Breast epithelium (tissue), 4 donors: ENCODE measurements at places on chromosomes 5 and 9. TPM values are rescaled to one million over a fixed set of nuclear protein-coding genes. Genes with fewer than 3 reads are reported as not detected.

DNA sequence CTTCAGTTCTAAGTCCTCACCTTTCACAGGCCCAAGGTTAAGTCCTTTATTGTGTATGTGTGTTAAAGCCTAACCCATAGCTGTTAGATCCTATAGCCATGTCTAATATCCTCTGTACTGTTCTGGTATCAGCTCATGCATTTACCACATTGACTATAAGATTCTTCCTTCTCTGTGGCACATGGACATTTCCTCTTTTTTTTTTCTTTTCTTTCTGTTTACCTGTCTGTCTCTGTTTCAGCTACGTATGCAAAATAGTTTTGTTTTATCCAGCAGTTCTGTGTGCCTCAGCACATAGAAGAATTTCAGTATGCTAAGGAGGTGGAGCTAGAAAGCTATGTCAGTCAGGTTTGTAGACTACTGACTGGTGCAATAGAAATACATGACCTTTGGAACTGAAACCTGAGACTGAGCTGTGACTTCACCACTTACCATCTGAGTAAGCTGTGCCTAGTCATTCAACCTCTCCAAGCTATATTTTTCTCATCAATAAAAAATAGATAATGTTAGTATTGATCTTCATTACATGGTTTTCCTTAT, 155.6 kb upstream of the VLDLR start:
- H3K36me3 ChIP-seq = no peaks in the 10 kb centered on the region
- no peak overlapping the region for H3K4me3 ChIP-seq
- DNase-seq = no peak
- H3K27me3 ChIP-seq = no peaks in the 10 kb centered on the region
- H3K4me1 ChIP-seq = no peaks in the 10 kb centered on the region

- DNase-seq = no peak
- H3K4me3 ChIP-seq = no peak overlapping the region
- H3K27ac ChIP-seq = no peak overlapping the region
- no peaks in the 10 kb centered on the region for H3K4me1 ChIP-seq
Measured at GRCh38 chr5:65984098-65984885, 57.9 kb downstream of the ERBIN start.

- H3K4me1 ChIP-seq = peaks cover 8% of the 10 kb centered on the region
- no peaks in the 10 kb centered on the region for H3K36me3 ChIP-seq
- H3K4me3 ChIP-seq = peak overlapping the region; percentile 62
- no peak overlapping the region for H3K27ac ChIP-seq
Measured at GRCh38 chr9:123998278-123998925, 13.2 kb upstream of the LHX2 start.

- no peaks in the 10 kb centered on the region for H3K36me3 ChIP-seq
- peaks cover 8% of the 10 kb centered on the region for H3K4me1 ChIP-seq
- peak overlapping the region; percentile 78 for H3K4me3 ChIP-seq
- peaks cover 97% of the 10 kb centered on the region for H3K27me3 ChIP-seq
Measured at GRCh38 chr9:37036371-37036775, 2.3 kb upstream of the PAX5 start.

GRCh38 chr5:120152472-120152871, 311.6 kb upstream of the PRR16 start:
- no peak overlapping the region for H3K27ac ChIP-seq
- DNase-seq = no peak
- H3K4me1 ChIP-seq = no peaks in the 10 kb centered on the region
- no peaks in the 10 kb centered on the region for H3K27me3 ChIP-seq
- no peaks in the 10 kb centered on the region for H3K36me3 ChIP-seq

- no peak for DNase-seq
- H3K27me3 ChIP-seq = no peaks in the 10 kb centered on the region
- H3K36me3 ChIP-seq = no peaks in the 10 kb centered on the region
Measured at GRCh38 chr5:4576161-4576748, 563.9 kb upstream of the ADAMTS16 start.

- H3K36me3 ChIP-seq = no peaks in the 10 kb centered on the region
- H3K4me3 ChIP-seq = no peak overlapping the region
- H3K27me3 ChIP-seq = no peaks in the 10 kb centered on the region
- no peak for DNase-seq
- no peaks in the 10 kb centered on the region for H3K4me1 ChIP-seq
Measured at GRCh38 chr9:6355728-6356127, 27.6 kb downstream of the TPD52L3 start.

DNA sequence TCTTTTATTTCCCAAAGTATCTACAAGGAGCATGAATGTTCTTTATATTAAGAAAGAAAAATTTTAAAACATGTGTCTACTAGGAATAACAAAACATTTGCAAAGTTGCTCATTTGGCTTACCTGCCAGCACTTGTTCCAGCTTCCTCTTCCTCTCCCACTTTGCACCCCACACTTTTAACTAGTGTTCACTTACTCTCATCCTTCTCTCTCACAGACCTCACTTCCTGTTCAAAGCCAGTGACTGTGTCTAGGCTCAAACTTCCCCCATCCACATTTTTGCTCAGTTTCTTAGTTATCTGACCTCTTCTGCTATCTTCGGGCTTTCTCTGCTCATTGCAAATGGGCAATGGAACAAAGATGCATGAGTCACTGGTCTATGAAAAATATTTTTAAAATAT, 512.2 kb upstream of the ZNF462 start:
- DNase-seq = no peak
- no peak overlapping the region for H3K27ac ChIP-seq
- no peaks in the 10 kb centered on the region for H3K36me3 ChIP-seq

- H3K36me3 ChIP-seq = no peaks in the 10 kb centered on the region
- no peak for DNase-seq
- no peak overlapping the region for H3K27ac ChIP-seq
- H3K4me3 ChIP-seq = no peak overlapping the region
- H3K27me3 ChIP-seq = no peaks in the 10 kb centered on the region
- H3K4me1 ChIP-seq = no peaks in the 10 kb centered on the region
Measured at GRCh38 chr9:21160178-21160577, 6.3 kb downstream of the IFNA21 start.

DNA sequence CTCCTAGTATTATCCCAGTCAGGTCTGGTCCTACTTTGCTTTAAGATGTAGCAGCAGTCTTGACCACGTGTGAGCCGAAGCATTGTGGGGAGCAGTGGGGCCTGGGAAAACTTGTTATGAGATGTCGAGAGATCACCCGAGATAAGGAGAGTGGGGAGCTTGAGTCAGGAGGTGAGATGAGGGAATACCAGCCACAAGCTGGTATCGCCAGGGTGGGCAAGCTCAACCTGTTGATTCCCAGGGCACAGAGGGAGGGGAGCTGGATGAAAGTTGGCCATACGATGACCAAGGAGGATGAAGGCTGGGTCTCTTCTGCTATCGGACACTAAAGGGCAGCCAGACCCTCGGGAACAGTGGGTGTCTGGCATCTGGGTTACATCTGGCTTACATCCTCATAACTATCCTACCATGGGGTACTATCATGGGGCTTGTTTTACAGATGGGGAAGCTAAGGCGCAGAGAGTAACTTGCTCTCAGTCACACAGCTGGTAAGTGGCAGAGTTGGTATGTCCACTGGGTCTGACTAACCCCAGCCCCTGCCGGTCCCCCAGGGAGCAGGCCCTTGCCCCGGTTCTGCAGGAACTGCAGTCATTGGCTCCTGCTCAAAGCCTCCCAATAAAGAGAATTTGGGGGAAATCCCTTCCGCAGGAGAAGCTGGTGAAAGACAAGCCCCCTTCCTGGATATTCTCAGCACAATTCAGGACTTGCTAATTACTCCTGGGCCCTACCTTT, 13.4 kb upstream of the TIFAB start:
- no peak overlapping the region for H3K4me3 ChIP-seq
- H3K27me3 ChIP-seq = no peaks in the 10 kb centered on the region
- no peak for DNase-seq
- H3K4me1 ChIP-seq = no peaks in the 10 kb centered on the region

DNA sequence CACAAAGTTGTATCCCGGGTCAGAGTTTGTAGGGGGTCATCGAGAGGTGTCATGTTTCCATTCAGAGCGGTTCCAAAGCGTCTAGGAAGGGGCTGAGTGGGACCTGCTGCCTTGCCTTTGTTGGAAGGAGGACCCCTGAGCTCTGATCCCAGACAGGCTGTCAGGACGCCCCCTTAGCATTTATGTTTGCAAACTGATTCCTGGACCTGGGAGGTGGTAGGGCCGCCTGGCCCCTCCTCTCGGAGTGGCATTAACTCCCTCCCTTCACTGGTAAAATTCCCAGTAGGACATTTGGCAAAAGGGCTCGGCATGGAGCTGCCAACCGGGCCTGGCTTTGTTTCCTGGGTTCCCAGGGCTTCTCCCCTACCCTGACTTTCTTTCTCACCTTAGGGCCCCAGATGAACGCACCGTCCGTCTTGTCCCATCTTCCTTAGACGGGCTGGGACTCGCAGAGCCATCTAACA, 2.5 kb downstream of the JADE2 start:
- no peaks in the 10 kb centered on the region for H3K36me3 ChIP-seq
- peak overlapping the region; percentile 92 for H3K4me3 ChIP-seq
- H3K27ac ChIP-seq = peak overlapping the region; percentile 98
- no peaks in the 10 kb centered on the region for H3K27me3 ChIP-seq

GRCh38 chr5:10654566-10654965, 90.7 kb downstream of the ANKRD33B start:
- H3K4me3 ChIP-seq = no peak overlapping the region
- no peak for DNase-seq
- peaks cover 5% of the 10 kb centered on the region for H3K27me3 ChIP-seq
- H3K36me3 ChIP-seq = no peaks in the 10 kb centered on the region
- H3K4me1 ChIP-seq = no peaks in the 10 kb centered on the region
- H3K27ac ChIP-seq = no peak overlapping the region

Gene OR1Q1
- not detected for total RNA-seq

Gene RGS7BP
- under 0.01 TPM for total RNA-seq

Gene HK3
- total RNA-seq = 5.0 TPM

Gene C9orf43
- total RNA-seq = 1.6 TPM
